ENCODE measurements at places on chromosomes 16 and 17.

DNA sequence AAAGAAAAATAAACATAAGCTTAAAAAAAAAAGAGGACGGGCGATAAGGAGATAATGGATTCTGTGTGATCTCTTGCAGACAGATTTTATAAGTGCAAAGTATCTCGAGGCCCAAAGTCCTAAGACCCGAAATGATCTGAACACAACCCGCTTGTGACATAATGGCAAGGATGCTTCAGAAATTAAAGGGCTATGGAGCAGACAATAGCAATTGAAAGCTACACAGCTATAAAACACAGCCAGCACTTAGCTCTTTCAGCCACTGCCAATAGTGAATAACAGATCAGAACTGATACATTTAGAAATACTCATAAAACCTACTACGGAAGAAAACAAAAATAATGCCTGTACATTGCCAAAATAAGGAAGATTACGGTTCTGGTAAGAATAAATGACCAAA lies 117.5 kb downstream of the ZFHX3 start:
- DNase-seq: no peak

GRCh38 chr16:47260503-47260902 lies 116.8 kb upstream of the NETO2 start:
- DNase-seq: no peak

- DNase-seq: no peak
These were observed 8.7 kb downstream of the DLX4 start for GRCh38 chr17:49977463-49978389.

GRCh38 chr16:17925761-17926160 lies 410.8 kb downstream of the NPIPA8 start:
- DNase-seq: no peak

- DNase-seq: no peak
These were observed 6.8 kb downstream of the MRTFB start for GRCh38 chr16:14077918-14078317.

GRCh38 chr17:36593656-36594316 lies 2.1 kb downstream of the DHRS11 start:
- DNase-seq: no peak

DNA sequence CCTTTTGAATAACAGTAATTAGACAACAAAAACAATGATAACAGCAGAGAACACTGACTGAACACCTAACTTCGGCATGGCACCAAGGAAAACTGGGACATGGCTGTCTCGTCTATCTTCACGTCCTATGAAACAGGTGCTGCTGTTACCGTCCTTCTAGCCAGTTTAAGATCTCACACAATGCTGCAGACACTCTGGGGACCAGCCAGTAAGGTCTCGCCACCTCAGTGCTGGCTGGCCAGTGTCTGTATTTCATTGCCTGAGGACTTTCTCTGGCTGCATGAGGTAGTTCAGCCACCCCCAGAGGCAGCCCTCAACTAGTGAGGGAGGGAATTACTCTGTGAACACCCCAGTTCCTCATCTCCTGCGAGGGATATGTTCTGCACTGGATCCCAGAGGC lies 57.6 kb downstream of the AMFR start:
- no peak for DNase-seq

DNA sequence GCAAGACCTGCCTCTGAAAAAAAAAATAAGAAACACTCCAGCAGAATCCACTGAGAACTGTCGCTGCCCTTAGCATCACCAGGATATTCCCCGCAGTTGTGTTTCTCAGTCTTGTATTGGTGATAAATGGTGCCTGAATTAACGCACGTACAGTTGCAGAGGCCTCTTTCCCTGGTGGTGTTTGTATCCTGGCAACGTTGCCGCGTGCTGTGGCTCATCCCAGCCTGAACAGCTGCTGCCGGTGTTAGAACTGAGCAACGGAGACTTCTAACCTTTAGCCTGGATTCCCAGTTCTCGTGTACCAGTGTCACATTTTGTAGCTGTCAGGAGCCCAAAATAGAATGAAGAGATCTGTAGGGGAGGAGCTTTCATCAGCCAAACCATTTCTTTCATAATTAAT lies 4.8 kb downstream of the MLYCD start:
- no peak for DNase-seq

DNA sequence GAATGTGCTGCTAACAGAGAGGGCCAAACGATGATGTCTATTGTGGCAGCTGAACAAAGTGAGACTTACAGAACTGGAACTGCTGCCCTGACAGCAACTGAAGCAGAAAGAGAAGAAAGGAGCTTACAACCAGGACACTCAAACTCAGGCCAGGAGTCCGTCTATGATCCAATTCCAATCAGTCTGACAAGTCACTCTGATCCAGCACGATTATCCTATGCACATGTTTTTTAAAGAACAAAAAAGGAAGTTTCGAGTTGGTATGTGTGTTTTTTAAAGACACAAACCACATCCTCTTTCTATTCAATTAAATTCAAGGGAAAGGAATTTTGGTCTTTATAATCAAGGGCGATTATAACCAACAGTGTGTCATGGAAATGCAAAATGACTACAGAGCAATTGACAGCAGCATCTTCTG lies 42.4 kb upstream of the MTMR4 start:
- DNase-seq: no peak

GRCh38 chr17:64385187-64386083 lies 5.2 kb downstream of the PECAM1 start:
- DNase-seq: no peak
